ENCODE measurements at places on chromosomes 1 and 21. TPM values are rescaled to one million over a fixed set of nuclear protein-coding genes. Genes with fewer than 3 reads are reported as not detected.
A peak's percentile ranks its signal among the peaks of the same experiment; 100 is the strongest.

DNA sequence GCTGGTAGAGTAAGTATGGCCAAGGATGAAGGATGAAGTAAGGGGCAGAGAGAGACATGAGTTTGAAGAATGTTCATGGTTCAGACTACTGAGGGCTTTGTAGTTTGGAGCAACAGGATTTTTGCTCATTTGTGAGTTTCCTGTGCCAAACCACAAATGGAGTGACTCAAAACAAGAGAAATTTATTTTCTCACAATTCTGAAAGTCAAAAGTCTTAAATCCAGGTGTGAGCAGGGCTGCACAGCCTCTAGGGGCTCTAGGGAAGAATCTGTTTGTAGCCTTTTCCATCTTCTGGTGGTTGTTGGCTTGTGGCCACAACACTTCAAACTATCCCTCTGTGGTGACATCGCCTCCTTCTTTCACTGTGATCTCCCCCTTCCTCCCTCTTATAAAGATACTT, 58.9 kb downstream of the RHOU start:
- DNase-seq = no peak

DNA sequence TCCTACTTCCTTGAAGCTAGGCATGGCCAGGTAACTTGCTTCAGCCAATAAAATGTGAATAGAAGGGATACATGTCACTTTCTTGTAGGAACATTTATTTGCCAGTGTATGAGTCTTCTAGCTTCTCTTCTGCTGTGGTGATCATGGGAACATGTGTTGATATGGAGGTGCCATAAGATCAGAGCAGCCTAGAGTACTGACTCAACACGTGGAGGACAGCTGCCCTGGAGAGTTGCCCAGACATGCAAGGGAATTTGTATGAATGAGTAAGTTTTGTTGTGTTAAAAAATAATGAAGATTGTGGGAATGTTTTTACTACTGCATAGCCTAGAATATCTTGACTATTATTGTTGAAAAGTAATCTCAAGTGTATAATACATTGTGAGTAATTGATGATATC, 502.3 kb downstream of the NUF2 start:
- DNase-seq = peak; percentile 93

Gene EPHA2
- total RNA-seq = 68.6 TPM

DNA sequence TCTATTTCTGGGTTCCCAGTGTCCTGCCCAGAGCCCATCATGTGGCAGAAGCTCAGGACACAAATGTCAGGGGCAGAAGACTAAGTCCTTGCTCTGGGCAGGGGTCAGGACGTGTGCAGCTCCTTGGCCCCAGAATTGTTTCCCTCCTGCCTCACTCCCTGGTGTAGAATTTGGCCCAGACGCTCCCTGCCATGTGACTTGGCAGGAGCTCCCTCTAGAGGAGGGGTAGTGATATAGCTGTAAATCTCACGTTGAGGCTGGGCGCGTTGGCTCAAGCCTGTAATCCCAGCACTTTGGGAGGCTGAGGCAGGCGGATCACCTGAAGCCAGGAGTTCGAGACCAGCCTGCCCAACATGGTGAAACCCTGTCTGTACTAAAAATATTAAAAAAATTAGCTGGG, 91.2 kb downstream of the UBIAD1 start:
- no peak for DNase-seq

- peak; percentile 54 for DNase-seq
Measured at GRCh38 chr1:169550294-169550693, 36.0 kb downstream of the F5 start.

- DNase-seq = peak; percentile 14
Measured at GRCh38 chr1:26541816-26542711, 12.5 kb downstream of the RPS6KA1 start.

Data from lung microvascular endothelial cell (primary cell).